ENCODE measurements at places on chromosomes 6 and 20.

GRCh38 chr6:45493761-45494160 is 116.0 kb upstream of the SUPT3H start:
- no peak for DNase-seq

DNA sequence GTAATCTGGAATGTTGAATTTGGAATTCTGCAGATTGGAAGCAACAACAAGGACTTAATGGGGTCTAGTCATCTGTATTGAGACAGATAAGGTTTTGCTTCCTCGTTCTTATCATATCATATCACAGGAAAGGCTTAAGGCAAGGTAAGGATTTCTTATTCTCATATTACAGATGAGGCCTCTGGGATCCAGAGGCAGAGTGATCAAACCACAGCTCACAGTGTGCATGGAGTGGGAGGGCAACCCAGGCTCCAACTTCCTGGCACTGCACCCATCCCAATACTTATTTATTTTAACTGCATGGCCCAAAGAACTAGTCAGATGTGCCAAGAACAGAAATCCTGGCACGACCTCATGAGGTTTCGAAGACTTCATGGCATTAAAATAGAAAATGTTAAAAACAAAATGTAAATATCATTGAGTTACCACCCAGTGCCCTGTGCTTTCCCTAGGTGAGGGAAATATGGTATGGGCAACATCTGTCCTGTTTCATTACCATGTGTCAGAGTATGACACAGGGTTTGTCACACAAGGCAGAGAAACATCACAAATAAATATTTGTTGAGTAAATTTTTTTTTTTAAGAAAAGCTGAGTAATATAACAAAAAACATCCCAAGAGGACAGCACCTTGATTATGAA is 191.9 kb downstream of the ISM1 start:
- no peak for DNase-seq

- no peak for DNase-seq
These were observed 125.4 kb upstream of the GPR6 start for GRCh38 chr6:109852713-109853112.

DNA sequence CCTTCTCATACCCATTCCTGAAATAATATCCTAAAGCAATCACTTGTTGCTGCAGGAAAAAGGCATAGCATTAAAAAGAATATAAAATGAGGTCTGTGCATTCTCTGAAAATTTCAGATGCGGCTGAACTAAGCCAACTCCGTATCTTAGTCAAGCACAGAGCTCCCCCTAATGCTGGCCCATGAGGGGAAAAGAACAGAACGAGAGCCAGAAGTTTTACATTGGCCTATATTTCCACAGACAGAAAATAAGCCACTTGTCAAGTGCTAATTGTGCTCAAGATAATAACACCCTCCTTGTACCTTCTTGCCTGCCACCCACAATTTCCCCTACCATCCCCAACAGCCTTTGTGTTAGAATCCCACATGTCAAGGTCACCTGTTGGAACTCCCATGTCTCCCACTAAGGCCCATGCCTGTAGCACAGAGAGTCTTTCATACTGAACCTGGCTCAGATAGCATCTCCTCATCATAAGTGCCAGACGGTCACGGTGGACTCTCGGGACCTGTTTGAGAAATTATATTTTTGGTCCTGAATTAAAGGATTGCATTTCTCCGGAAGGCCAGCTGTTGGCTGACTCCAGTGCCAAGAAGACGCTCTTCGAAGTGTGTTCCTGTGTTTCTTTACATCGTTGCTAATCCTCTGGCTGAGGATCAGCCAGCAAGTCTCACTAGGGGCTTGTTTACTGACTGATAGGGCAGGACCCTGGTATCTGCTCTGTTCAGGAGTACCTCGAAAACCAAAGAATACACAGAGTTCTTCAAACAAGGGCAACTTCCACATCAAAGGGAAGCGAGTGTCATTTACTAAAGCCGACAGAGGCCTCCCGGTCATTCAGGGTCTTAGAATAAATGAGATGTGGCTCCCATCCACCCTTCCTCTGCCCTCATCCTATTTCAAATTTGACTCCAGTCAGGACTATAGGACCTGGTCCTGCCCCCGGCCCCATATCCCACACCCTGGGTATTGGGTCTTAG is 183.4 kb upstream of the FBXL4 start:
- no peak for DNase-seq

GRCh38 chr6:153032255-153032882 is 29.9 kb upstream of the MTRF1L start:
- no peak for DNase-seq

GRCh38 chr20:33837096-33837830 is 26.1 kb downstream of the CHMP4B start:
- DNase-seq: no peak

DNA sequence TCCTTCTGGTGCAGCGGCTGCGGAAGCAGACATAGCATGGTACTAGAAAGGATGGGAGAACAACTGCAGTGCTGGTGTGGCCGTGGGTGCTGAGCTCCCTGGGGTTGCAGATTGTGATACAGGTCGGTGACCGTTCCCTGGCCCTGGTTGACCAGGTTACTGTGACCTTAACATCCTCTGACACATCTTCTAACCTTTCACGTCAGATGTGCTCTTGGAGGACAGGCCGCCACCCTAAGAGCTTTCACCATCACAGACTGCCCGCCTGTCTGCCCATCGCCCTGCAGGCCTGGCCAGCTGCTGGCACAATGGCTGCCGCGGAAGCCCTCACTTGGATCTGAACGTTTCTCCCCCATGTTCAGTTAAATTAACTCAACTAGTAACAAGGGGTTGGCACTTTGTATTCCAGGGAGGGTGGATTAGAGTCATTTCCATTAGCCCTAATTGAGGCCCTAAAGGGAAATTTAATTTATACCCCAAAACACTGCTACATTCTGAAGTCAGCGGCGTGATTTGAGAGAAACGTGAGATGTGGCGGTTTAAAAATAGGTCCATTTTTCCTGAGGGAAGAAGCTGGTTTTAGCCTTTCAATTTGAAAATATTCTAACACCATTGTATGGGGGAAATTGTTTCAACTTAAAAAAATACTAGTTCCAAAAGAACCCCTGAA is 443.9 kb upstream of the CDH4 start:
- DNase-seq: no peak

- DNase-seq: no peak
These were observed 584.7 kb downstream of the BMP2 start for GRCh38 chr20:7352165-7352564.

DNA sequence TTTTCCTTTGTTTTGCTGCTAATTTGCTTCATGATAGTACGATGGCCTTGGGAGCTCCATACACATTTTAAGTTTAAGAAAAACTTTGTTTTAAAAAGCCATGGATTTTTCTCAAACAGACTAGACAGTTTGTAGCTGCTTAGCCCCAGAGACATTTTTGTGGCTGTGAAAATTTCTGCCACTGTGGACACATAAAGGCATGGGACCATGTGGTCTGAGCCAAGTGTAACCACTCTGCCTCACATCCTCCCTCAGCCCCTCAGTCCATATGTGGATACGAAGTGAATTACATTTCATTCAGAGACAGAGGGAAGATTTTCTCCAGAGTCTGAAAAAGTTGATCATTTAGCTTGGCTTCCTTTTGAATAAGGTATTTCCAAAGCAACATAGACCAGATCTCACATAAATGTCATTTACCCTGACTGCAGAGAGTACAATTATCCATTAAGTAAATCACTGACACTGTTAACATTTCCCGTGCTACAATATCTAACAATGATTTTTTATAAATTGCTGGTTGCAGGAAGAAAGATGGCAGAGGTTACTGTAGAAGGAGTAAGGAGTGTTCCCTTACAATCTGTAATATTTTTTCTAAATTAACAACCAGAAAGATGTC is 87.4 kb downstream of the GJA1 start:
- DNase-seq: no peak

- no peak for DNase-seq
These were observed 21.5 kb downstream of the TM9SF4 start for GRCh38 chr20:32130965-32131364.

DNA sequence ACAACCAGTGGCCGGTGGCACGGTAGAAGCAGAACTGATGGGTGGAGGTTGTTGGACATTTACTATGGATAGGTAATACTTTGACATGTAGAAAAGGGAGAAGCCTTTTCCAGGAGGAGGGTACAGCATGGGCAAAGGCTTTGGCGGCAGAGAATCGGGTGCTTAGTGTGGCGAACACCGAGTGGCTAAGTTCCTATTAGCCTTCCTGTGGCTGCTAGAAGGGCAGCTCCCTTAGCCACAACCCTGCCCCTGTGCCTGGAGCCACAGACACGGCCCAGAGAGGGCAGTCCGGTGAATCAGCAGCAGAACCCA is 37.9 kb upstream of the TGM2 start:
- no peak for DNase-seq

DNA sequence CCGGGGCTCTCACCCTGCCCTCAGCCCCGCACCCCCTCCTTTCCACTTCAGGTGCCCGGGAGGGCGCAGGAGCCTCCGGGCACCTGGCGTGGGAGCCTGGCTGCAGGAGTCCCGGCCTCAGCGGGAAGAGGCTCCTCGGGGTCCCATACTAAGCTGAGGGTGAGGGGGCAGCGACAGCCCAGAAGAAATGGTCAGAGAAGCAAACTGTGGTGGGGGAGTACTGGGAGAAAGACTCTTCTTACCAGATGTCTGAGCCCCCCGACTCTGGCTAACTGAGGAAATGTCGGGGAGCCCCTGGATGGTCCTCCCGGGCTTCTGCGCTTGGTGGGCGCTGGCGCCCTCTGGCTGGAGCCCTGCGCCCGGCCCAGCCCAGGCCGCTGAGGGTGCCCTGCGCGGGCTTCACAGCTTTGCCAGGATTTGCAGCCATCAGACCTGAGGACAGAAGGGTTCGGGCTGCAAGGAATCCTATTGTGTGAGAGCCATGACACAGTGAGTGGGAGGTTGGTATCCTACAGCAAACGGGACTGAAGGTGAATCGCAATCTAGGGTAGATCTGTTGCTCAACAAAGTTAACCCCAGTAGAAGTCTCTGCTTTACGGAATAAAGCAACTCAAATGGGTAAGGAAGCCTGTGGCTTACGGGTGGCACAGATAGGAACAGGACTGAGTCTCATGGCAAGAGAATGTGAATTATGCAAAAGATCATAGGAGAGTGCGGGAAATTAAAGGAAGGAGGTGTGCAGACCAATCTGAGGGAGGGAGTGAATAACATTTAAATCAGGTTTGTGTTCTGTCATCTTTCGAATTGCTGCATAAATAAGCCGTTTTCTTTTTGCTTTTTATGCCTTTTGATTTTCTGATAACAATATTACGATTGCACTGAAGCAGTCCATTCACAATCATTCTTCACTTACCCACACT is 639 bp upstream of the RCAN2 start:
- no peak for DNase-seq

DNA sequence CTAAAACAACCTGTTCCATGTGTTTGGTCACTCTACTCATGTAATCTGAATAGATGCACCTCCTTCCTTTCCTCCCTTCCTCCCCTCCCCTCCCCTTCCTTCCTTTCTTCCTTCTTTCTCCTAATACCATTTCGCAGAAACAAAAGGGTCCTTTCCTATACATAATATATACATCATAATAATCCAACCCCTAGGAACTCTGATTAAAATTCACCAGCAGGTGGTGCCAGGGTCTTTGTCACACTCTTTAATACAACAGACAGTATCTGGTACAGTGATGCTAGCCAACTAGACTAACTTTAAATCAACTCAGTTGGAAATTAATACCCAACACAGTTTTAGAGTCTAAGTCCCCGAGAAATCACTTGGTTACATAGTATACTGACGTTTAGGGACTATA is 181.2 kb upstream of the SHLD1 start:
- DNase-seq: no peak

DNA sequence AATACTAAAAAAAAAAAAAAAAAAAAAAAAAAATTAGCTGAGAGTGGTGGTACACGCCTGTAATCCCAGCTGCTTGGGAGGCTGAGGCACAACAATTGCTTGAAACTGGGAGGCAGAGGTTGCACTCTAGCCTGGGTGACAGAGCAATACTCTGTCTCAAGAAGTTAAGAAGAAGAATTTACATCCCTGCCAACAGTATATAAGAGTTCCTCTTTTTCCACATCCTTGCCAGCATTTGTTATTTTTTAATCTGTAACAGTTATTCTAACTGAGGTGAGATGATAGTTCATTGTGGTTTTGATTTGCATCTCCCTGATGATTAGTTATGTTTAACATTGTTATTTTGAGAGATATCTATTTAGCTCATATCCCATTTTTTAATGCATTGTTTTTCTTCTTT is 20.3 kb upstream of the DYNLRB1 start:
- DNase-seq: no peak

DNA sequence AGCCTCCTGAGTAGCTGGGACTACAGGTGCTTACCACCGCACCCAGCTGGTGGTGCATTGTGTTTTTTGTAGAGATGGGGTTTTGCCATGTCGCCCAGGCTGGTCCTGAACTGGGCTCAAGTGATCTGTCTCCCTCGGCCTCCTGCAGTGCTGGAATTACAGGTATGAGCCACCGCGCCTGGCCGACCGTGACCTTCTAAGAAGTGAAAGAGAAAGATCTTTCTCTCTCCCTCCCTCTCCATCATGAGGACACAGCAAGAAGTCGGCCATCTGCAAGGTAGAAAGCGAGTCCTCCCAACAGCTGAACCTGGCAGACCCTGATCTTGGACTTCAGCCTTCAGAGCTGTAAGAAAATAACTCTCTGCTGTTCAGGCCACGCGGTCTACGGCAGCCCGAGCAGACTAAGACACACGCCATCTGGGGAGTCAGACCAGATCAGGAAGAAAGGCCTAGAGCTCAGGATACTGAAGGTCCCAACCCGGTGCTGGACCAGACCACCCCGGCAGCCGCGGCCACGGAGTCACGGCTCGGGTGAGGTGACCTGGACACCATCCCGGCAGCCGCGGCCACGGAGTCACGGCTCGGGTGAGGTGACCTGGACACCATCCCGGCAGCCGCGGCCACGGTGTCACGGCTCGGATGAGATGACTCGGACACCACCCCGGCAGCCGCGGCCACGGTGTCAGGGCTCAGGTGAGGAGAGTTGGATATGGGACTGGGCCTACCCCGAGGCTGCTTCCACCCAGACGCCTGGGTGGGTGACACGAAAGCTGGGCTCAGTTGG is 9.6 kb downstream of the GMEB2 start:
- no peak for DNase-seq

- no peak for DNase-seq
These were observed 25.8 kb downstream of the BCAS4 start for GRCh38 chr20:50820515-50821256.

DNA sequence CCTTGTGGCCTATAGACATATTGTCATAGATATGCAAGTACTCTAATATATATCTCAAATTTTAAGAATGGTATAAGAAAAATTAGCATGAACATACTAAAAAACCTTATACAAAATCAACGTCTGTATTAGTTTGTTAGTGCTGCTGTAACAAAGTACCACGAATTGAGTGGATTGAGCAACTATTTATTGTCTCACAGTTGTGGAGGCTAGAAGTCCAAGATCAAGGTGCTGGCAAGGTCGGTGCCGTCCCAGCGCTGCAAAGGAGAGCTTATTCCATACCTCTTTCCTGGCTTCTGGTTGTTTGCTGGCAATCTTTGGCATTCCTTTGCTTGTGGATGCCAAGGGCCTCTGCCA is 317.6 kb upstream of the FERMT1 start:
- no peak for DNase-seq

- DNase-seq: no peak
These were observed 62.4 kb downstream of the TNFRSF21 start for GRCh38 chr6:47247227-47247797.

GRCh38 chr6:31791324-31792089 is 4.0 kb downstream of the VARS1 start:
- DNase-seq: no peak
